ENCODE measurements at places on chromosomes 4 and X.

- DNase-seq: no peak
Measured at GRCh38 chr4:146381263-146381872, 140.4 kb downstream of the SLC10A7 start.

DNA sequence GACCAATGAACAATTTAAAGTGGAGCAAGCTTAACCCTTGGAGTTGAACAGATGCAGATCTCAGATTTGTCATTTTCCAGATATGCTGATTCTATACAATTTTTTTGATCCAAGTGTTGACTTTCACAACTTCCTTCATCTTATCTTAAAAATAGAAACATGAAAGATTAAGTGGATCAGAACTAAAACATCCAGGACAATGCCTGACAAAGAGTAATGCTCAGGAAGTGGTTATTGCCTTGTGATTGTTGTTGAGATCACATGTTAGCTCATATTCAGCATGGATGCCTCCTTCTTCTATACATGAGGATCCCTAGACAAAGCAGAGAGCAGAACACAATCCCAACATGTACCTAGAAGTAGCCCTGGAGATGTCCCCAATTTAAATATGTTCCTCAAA is 160.9 kb downstream of the PPARGC1A start:
- DNase-seq: no peak

DNA sequence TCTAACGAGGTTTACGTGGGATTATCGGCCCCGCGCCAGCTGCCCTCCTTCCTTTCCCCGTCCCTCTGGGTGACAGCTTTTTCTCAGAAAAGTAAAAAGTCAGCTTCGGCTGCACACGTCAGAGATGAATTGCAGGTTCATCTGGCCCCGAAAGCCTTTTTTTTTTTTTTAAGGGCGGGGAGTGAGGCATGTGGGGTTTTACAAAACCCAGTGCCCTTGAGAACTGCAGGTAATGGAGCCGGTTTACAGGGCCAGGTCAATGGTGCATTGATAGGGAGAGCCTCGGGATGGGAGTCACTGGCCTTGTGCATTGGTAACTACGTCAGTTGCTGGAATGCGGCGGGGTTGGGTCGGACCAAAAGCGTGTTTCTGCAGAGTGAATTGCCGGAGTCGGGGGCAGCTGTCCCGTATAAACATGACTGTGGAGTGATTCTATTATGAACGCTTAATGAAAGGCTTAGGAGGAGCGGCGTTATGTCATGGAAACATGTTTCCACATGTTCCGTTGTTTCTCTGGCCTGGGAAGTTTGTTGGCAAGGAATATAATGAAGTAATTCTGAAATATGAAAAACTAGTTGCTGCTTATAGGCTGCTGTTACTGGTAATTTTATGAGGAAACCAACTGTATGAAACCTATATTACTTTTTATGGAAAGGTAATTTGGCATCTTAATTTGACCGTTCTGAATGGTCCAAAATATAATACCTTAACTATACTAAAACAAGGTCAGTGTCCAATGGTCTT is 1.1 kb downstream of the HSPA4L start:
- peak; percentile 9 for DNase-seq

GRCh38 chr4:159117968-159118367 is 15.1 kb downstream of the RAPGEF2 start:
- DNase-seq: no peak

DNA sequence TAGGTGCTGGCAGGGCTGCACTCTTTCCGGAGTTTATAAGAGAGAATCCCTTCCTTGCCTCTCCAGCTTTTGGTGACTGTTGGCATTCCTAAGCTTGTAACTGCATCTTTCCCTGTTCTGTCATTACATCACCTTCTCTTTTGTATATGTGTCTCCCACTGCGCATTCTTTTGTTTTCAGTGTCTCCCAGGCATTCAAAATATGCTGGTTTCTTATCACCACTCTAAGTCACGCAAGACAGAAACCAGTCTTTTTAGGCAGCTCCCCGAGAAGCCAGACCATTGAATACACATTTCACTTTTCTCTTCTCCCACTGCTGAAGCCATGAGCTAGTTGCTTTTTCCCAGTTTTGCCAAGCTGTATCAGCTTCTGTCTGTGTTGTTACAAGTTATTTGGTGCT is 71.0 kb downstream of the LAS1L start:
- no peak for DNase-seq

- peak; percentile 23 for DNase-seq
Measured at GRCh38 chr4:44629280-44629866, 22.1 kb downstream of the YIPF7 start.

DNA sequence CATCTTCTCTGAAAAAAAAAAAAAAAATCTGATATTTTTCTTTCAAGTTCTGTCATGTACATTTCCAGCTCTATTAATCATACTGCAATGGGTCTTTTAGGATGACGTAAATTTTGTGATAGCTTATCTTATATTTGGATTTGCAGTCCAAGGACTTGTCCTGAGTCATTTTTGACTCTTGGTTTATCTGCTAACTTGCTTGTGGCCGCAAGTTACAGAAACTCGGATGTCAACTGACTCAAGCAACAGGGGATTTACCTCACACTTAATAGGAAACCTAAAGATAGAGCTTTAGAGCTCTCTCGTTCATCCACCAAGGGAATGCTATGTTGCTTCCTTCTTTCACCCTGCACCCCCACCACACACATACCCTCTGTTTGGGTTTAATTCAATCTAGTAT is 1433.8 kb upstream of the TENM3 start:
- DNase-seq: no peak

DNA sequence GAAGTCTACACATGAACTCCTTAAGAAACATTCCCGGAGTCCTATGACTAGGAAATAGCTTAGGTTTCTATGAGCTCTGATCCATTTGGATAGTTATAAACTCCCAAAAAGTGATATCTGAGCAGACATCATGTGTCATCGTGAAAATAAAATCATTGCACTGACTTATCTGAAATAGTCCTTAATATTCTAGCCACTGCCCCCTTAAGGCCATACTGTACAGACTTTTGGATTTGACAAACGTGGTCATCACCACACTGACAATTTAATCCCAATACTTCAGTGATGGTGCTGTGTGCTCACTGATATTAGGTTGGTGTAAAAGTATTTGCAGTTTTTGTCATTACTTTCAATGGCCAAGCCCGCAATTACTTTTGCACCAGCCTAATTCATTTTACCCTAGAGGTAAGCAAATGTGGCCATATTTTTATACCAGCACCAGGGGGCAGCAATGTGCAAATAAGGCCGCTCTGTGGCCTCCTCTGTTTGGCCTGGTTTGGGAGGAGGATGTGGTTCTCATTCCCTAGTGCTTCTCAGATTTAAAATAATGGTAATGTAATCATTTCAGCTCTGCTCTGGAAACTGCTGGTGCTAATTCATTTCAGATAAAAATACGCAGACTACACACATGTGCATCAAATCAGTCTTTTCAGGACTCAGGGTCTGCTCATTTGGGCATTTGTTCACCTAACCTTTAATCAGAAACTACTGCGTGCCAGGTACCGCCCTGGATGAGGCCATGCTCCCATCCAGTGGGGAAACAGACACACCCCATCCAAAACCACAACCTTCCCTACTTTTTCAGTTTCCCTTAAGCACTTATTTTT is 196.4 kb upstream of the C1QTNF7 start:
- peak; percentile 69 for DNase-seq
